ENCODE measurements at places on chromosomes 12 and 14. TPM values are rescaled to one million over a fixed set of nuclear protein-coding genes. Genes with fewer than 3 reads are reported as not detected.

DNA sequence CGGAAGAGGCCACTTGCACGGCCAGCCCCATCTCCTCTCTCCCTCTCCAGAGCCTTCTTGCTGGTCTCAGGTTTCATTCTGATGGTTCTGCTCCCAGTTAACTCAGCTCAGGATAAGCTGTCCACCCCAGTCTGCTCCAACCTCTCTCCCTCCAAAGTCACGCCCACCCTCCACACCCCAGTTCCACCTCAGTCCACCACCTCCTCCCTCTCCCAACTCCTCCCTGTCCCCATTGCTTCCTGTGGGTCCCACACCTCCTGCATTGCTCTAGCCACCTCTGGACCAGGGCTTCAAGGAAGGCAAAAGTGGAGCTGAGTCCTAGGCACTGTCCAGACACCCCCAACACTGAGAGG lies 13.1 kb downstream of the KRT71 start:
- DNase-seq: no peak

Gene ZDHHC22
- 0.10 TPM for total RNA-seq

DNA sequence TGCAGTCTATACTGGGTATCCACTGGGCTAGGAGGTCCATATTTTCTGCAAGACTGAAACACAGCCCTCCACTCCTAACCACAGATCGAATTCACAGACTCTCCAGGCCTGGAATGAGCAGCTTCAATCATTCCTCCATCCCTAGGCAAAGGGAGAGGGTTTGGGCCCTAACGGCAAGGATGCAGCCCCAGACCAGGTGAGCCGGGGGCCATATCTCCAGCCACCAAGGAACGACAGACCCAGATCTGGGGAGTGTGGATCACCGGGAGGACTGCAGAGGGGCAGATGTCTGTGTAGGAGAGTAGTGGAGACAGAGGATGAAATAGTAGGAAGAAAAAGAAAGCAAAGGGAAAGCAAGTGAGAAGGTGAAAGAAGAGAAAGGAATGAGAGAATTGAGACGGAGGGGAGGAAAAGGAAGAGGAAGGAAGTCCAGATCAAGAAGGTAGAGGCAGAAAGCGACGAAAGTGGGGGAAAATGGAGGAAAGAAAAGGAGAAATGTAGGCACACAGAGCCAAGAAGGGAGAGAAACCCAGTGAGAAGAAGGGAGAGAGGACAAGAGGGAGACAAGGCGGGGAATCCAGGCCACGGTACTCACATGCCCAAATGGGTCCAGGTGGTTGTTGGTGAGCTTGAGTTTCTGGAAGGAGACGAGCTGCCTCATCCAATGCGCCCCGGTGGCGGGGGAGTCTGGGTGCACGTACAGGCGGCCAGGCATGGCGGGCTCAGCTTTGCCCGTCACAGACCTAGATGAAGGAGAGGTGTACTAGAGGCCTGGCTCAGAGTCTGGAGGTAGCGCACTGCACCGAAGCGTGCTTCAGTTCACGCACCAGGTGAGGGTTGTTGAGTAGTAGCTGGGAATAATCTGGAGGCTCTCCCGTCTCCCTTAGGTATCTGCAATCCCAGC lies 7.7 kb downstream of the TBX5 start:
- DNase-seq: no peak

Gene TMTC1
- total RNA-seq: 0.11 TPM

- DNase-seq: no peak
Observed at GRCh38 chr14:73368616-73369015, 89.7 kb downstream of the NUMB start.

Gene TPH2
- not detected for total RNA-seq

Gene OR11H7
- total RNA-seq: not detected

DNA sequence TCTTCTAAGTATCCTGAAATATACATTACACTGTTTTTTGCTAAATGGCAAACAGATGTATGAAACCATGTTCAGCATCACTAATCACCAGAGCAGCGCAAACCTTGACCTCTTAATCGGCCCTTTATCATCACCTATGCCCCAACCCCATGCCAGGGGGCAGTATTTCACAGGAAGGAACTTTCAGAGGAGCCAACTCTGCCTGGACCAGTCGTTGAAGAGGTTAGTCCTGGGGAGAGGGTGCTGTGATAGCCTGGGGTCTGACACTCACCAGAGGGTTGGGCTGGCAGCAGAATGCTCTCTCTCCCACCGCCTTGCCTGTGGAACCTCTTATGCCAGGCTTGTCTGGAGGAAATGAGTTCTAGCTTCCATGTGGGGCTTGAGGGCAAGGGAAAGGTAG lies 411.7 kb downstream of the TMEM117 start:
- no peak for DNase-seq

Gene MIP
- total RNA-seq: not detected
